ENCODE measurements at places on chromosomes 6 and 20.

DNA sequence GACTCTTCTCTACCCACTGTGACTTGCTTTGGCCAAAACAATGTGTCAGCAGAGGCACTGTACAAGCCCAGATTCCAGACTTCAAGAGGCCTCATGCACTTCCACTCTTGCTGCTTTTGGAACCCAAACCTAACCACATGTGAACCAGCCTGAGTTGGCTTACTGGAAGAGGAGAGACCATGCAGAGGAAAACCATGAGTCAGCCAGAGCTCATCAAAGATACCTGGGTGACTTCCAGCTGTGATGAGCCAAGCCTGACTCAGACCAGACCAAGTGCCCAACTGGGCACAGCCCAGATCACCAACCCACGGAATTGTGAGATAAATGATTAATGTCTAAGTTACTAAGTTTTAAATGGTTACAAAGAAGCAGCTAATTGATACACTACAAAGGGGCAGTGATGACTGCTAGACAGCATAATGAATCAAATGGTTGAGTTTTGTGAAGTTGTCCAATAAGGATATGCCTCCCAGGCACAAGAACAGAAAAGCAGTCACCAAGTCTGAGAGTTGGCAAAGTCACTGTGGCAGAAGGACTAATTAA is 16.2 kb upstream of the BEND6 start:
- no peak for DNase-seq

DNA sequence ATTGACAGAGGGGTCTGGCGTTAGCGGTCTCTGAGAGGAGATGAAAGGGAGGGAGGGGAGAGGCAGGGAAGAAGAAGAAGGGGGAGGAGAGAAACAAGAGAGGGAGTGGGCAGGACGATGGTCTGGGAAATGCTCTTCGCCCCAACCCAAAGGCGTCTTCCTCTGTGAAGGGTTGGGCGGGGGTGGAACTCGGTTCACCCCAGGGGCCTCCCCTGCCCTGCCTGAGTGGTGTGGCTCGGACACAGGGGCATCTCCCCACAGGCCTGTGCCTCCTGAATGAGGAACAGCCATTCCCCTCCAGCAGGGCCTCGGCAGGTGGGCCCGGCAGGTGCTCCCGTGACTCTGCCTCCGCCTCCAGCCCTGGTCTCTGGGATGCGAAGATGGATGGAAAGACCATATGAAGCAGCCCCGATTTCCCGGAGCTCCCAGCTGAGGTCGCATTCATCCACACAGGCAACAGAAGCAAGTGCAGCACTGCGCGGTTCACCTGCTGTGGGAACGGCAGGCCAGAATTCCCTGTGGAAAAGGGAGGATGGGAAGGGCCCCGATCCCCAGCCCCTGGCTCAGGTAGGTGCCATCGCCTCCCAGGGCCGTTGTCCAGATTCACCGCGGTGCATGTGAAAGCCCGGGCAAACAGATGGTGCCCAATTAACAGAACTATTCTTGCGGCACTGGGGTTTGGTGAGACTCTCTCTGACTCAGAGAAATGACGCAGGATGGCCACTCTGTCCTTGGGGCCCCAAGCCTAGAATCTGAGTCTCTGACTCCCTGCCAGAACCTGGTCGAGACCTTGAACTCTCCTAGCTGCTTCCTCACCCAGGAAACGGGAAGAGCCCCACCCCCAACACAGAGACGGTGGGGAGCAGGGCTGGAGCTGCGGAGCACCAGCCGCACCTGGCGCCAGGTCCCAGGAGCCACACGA is 29.4 kb upstream of the RPS6KA2 start:
- no peak for DNase-seq

DNA sequence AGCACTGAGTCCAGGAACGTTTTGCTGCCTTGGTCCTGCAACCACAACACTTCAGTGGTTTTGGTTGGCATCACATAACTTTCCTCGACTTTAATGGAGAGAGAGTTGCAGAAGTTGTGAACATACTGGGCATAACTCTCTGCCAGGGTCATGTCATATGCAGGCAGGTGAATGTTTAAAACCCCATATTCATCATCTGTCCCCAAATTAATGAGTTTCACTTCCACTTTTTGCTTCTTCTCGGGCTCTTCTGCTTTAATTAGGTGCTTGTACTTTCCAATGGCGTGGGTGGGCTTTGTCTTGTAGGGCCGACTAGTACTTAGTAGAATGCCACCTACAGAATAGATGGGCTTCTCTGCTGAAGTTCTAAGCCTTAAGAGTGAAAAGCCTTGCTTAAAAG is 45.2 kb upstream of the TFAP2A start:
- DNase-seq: no peak

DNA sequence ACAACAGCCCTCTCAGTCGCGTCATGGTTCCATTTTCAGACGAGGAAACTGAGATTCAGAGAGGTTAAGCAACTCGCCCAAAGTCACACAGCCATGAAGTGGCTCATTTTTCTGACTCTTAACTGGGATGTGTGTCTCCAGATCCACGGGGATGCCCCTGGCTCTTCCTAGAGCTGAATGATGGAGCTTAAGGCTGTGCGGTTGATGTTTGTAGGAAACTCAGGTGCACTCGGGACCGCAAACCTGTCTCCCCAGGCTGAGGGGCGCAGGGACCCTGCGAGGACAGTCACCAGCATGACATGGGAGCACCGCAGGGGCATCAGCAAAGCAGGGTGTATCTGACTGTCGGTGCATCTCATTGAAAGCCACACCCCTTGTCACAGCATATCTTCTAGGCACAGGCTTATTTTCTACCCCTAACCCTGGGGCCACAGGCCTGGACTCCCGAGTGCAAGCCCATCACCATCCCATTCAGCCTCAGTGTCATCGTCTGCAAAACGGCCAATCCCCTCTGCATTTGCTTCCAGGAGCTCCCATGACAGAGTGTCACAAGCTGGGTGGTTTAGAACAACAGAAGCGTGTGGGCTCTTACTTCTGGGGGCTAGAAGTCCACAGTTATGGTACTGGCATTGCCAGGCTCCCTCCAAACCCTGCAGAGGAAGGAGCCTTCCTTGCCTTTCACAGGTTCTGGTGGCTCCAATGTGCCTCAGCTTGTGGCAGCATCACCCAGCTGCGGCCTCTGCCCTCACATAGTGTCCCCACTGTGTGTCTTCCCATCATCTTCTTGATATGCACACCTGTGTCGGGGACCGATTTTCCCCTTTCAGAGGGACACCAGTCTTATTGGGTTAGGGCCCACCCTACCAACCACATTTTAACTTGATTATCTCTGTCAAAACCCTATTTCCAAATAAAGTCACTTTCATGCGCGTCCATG is 9.9 kb upstream of the ARHGAP40 start:
- no peak for DNase-seq

DNA sequence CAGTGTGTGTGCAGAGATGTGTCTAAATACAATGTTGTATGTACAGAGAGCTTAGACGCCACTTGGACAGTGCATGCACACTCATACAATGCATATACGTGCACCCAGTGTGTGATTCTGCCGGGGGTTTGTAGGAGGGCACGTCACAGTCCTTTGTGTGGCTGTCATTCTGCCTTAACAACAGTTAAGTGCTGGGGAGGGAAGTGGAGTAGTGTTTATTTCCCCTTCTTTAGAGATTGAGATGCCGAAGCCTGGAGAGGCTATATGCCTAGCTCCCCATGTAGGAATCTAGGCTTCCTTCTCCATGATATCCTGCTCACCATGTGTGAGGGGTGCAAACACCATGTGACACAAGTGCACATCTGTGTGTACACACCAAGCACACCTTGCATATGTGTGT is 38.2 kb downstream of the MDFI start:
- DNase-seq: no peak

DNA sequence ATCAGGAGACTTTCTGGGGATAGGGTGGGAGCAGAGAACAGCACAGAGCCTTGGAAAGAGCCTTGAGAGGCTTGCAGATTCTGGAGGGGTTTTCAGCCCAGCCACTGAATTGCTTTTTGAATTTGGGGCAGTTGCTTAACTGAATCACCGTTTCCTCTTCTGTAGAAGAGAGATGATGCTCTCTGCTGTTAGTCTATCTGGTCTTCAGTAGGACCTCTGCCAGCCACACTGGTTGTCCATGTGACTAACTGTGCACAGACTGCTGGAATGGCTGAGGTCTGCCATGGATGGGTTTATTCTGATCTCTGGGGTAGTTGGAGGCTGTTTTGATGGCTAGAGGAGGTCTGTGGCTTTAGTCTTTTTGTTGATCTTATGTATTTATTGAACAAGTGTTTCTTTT is 21.4 kb upstream of the PRDM1 start:
- DNase-seq: no peak

DNA sequence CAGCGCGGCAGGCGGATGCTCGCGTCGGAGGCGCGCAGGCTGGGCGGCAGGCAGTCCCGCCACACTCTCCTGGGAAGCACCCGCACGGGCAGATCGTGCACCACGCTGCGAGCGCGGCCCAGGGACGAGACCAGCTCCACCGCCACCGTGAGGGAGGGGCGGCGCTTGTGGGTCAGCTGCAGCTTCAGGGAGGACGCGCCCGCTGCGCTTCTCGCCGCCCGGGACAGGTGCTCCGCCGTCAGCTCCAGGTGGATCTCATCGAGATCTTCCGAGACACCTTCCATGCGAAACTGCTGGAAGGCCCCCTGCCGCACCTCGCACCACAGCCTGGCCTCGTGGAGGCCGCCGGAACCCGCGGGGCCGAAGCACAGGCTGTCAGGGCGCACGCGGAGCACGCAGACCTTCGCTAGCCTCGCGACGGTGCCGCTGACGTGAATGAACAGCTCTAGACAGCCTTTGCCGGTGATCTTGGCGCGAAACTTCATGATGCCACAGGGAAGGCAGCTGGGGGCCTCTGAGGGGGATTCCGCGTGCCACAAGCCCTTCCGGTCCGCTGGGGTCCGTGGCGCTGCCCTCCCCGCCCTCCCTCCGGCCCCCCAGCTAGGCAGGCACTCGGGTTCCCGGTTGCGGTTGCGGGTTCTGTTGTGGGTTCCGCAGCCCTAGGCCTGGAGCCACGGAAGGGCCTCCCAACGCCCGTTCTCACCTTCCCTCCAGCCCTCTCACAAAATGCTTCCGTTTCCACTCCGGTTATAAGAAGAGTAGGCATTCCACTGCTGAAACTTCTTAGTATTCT is at the start of gene HUS1B:
Gene HUS1B (minus strand): TSS at position 641 of the 793 bp plus-strand sequence. CDS start 156 bp downstream, at position 485.
- no peak for DNase-seq

GRCh38 chr6:161435748-161436070 is 161.8 kb upstream of the AGPAT4 start:
- DNase-seq: no peak

- no peak for DNase-seq
Measured at GRCh38 chr20:16848061-16848460, 99.9 kb downstream of the OTOR start.

DNA sequence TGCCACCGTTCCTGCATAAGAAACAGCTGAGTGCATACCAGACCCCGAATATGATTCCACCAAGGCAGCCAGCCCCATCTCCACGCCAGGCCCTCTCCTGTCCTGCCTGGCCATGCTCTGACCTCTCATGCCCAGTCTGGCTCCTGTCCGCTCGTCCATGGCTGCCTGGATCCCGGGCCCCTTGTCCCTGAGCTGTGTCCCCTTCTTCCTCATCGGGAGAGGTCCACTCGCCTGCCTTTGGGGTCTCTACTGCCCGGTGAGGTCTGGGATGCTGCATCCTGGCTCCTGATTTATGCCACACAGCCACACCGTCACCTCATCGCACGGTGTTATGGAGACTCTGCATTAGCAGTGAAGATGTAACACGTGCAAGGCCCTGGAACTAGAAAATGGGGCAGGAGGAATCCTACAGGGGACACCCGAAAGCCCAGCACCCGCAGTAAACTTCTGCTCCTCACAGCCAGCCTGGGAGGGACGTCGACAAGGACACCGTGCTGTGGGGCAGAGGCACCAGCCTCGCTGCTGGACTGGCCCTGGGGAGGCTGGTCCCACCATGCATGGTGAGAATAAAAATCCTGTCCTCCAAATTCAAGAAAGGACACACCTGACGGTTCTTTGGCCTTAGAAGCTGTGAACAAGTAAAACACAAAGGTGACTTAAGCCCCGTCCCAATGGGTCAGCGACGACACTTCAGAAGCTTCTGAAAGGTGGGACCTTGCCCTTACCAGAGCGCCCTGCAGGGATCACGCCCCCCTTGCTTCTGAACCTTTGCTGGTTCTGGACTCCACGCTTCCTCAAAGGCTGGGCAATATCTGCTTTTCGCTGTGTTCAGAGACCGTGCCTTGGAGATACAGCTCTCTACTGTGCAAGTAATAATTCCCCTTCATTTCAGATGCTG is 103.0 kb downstream of the DLL1 start:
- peak; percentile 70 for DNase-seq

DNA sequence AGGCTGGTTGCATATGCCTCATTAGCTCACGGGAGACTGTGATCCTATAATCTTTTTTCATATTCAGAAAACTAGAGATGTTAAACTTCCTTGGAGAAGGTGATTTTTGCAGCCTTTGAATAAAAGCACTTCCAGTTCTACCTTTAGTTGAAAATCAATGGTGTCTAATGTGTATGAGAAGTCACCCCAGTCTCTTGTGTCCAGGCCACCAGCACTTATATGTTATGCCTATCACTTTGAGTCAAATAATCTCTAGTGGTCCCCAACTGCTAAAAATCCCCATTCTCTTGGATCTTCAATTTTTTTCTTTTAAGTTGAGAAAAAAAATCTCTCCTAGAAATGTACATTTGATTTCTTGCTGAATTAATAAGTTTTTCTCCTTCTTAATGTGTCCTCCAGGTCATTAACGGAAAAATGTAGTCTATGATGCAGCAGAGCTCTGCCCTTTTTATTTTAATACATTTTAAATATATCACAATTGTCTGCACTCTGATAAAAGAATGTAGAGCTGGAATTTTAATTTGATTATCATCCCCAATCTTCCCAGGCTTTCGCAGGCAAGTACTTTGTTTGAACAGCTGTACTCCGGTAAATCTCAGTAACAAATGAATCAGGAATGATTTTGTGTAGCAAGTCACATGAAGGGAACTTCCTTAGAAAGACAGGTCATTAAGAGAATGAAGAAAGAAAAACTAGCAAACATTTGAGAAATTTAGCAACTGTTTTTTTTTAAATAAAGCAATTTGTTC is 147.0 kb downstream of the SOX4 start:
- DNase-seq: no peak

- no peak for DNase-seq
Measured at GRCh38 chr20:208942-209566, 18.0 kb upstream of the DEFB129 start.

- no peak for DNase-seq
Measured at GRCh38 chr6:75863001-75863400, 114.0 kb downstream of the MYO6 start.

DNA sequence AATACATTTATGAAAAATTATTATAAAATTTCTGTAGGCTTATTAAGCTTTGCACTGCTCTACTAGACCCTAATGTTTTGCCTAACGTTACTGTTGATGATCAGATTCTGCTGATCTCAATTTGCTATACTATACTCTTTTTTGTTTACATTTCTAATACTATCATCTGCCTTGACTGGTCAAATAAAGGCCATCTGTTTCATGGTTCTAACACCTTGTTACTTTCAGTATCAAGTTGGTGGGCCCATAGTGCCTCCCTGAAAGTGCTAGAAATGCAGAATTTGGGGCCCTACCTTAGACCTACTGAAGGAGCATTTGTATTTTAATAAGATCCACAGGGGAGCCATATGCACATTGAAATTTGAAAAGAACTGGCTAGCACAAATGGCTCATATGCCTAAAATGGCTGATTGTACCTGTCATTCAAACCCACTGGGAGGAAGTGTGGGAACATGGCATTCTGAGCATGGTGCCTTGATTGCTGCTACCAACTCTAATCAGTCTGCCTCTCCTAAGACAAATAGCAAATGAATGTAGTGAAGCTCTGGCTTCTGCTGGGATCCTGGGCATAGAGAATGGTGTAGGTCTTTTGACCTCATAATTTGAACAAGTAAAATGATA is 199.1 kb upstream of the BTBD3 start:
- DNase-seq: no peak

Measured in vagina (tissue), 2 donors.